Glomerular endothelial cell (primary cell): ENCODE measurements at places on chromosomes 1 and 21. TPM values are rescaled to one million over a fixed set of nuclear protein-coding genes. Genes with fewer than 3 reads are reported as not detected.
A peak's percentile ranks its signal among the peaks of the same experiment; 100 is the strongest.

DNA sequence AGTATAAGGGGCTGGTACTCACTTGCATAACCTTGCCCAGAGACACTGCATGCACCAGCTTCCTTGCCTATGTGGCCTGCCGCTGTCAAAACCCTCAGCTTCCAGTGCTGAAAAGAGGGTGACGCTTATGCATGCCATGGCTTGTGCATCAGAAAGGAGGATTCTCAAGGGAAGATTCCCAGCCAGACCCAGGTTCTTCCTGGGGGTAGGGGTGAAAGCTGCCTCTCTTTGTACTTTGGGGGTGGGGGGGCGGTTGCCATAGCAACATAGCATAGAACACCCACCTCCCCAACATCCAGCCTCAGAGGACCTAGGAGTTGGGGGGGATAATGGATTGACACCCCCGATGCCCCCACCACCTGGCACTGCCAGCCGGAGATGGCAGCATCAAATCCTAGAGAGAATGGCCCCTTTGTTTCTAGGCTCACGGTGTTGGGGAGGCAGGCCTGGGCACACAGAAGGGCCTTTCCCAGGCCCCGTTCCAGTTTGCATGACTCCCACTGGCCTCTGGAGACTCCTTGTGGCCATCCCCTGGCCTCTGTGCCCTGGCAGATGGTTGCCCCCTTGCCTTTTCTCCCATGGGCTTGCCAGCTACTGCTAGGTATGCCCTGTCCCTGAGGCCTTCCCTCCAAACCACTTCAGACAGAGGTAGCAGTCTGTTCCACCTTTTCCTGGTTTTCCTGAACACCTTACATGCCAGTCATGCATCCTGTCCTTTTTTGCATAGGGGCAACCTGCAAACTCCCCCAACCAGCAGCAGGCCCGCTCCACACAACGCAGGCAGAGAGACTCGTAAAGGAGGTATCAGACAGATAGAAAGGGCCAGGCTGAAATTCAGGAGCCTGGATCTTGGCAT lies 44.6 kb downstream of the RHBG start:
- DNase-seq = no peak

- DNase-seq = no peak
These were observed 493 bp upstream of the ELOA start for GRCh38 chr1:23742670-23743286.

GRCh38 chr1:94416901-94417727 lies 1.1 kb upstream of the ABCD3 start:
- DNase-seq = peak; percentile 22

- no peak for DNase-seq
These were observed 99.2 kb downstream of the PSMG1 start for GRCh38 chr21:39084073-39084472.

GRCh38 chr21:15027056-15027455 lies 37.7 kb downstream of the NRIP1 start:
- no peak for DNase-seq

DNA sequence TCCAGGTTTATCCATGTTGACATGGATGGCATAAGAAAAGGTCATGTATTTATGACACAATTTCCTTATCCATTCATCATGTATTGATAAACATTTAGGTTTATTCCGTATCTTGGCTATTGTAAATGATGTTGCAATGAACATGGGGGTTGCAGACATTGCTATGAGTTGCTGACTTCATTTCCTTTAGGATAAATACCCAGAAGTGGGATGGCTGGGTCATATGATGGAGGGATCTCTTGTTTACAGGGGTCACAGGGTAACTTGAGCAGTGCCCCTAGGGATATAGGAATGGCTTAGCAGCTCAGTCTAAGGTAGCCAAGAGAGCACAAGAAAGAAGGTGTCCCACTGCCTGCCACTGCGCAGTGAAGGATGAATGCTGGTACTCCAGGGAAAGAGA lies 229.6 kb upstream of the COA6 start:
- no peak for DNase-seq

- DNase-seq = no peak
These were observed 257.1 kb upstream of the GREM2 start for GRCh38 chr1:240869071-240869470.

DNA sequence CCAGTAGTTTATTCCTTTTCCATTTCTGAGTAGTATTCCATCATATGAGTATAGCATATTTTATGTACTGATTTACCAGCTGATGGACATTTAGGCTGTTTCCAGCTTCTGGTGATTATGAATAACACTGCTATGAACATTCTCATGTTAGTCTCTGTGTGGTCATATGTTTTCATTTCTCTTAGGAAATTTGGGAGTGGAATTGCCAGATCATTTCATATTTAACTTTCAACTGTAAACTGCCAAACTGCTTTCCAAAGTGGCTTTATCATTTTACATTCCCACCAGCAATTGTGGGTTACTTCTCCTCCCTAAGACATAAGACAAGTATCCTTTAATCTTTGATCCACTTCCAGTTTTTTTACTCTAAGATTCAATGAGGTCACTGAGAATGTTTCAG lies 85.7 kb upstream of the RALGPS2 start:
- no peak for DNase-seq

- no peak for DNase-seq
These were observed 2.4 kb downstream of the TSEN15 start for GRCh38 chr1:184053881-184054280.

DNA sequence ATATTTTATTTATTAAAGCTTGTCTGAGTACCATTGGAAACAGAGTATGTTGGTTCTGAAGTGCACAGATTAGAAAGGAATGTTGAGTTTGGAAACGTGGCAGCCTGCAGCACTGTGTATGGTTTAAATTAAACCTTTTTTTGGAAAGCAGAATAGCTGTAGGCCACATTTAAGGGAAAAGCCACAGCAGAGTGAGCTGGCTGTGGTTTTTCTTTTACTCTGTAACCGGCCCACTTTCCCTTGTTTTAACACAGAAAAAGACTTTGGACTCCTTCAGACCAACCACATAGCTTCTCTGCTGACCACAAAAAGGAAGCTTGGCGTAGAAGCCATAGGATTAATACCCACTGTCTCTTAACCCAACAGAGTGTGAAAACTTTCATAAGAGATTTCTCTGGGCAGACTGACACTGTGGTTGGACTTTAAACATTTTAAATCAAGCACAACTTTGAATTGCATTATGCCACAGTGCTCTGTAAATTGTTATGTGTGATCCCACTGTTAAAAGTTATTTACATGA lies 75.2 kb downstream of the NFIA start:
- DNase-seq = no peak

DNA sequence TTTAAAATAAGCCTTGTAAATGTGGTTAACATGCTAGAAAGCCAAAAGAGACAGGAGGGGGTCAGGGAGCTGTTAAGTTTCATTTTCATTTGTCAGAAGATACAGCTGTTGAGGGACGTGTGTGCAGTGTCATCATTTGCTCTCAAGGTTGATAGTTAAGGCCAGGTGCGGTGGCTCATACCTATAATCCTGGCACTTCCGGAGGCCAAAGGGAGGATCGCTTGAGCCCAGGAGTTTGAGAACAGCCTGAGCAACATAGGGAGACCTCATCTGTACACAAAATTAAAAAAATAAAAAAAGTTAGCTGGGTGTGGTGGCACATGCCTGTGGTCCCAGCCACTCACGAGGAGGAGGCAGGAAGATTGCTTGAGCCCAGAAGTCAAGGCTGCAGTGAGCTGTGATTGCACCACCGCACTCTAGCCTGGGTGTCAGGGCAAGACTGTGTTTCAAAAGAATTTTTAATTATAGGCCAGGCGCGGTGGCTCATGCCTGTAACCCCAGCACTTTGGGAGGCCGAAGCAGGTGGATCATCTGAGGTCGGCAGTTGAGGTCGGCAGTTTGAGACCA lies 22.7 kb downstream of the ZBTB8OS start:
- no peak for DNase-seq

GRCh38 chr1:54865238-54866073 lies 21.5 kb downstream of the DHCR24 start:
- DNase-seq = no peak

DNA sequence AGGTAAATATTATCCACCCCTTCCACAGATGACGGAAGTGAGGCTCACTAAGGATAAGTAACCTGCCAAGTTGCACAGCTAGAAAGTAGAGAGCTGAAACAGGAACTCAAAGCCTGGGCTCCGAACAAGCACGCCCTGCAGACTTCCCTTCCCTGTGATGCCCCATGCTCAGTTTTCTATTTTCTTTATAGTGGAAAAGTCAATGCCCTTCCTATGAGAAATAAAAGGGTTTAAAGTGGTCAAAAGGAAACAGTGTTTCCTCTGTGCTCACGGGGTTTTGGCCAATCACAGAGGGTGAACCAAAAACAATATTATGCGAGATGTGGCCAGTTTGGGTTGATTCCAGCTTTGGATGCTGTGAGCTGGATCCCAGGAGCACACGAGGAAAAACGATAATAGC lies 44.5 kb downstream of the DDR2 start:
- no peak for DNase-seq

- DNase-seq = no peak
These were observed 78.2 kb downstream of the MACF1 start for GRCh38 chr1:39282537-39283216.

- DNase-seq = no peak
These were observed 36.3 kb downstream of the NRDC start for GRCh38 chr1:51842261-51842660.

DNA sequence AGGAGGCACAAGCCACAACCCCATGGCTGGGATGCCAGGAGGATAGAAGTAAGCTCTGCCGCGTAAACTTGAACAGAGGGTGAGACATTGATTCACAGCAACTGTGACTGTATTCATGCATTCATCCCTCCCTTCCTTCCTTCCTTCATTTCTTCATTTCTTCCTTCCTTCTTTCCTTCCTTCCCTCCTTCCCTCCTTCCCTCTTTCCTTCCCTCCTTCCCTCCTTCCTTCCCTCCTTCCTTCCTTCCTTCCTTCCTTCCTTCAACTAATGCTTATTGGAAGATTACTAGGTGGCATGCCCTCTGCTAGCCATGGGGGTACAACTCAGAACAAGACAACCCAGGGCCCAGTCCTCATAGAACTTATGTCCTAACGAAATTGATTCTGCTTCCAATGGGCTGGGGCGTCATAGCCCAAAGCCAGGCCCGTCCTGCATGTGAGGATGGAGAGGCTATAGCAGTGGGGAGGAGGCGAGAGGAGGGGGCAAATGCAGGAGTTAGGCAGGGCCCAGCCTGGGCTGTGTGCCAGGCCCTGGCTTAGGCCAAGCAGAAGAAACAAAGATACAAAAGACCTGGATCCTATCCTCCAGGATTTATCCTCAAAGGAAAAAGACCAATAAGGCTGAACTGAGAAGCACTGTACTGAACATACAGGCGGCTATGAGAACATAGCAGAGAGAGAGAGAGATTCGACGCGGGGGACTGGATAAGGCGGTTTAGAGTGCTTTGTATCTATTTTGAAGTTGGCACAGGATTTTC lies 24.4 kb upstream of the PAXBP1 start:
- DNase-seq = no peak

- no peak for DNase-seq
These were observed 18.1 kb upstream of the PTPN14 start for GRCh38 chr1:214569357-214570004.

GRCh38 chr1:94095112-94095637 lies 25.8 kb downstream of the ABCA4 start:
- DNase-seq = no peak

DNA sequence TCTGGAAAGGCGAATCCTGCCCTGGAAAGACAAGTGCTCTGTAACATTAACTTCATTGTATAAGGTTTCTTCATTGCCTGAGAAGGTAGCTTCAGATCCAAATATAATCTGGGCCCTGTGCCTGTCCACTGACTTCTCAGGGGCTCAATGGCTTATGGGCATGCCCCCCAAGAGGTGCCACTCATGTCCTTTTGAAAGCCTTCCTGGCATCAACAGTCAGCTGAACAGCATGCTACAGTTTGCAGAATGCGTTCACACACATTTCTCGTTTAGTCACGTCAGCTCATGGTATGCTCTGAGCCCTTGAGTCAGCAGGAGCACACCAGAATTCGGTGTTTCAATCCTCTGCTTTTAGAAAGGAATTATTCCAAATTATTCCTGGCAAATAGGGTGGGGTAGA lies 23.8 kb downstream of the TMCC2 start:
- DNase-seq = no peak

DNA sequence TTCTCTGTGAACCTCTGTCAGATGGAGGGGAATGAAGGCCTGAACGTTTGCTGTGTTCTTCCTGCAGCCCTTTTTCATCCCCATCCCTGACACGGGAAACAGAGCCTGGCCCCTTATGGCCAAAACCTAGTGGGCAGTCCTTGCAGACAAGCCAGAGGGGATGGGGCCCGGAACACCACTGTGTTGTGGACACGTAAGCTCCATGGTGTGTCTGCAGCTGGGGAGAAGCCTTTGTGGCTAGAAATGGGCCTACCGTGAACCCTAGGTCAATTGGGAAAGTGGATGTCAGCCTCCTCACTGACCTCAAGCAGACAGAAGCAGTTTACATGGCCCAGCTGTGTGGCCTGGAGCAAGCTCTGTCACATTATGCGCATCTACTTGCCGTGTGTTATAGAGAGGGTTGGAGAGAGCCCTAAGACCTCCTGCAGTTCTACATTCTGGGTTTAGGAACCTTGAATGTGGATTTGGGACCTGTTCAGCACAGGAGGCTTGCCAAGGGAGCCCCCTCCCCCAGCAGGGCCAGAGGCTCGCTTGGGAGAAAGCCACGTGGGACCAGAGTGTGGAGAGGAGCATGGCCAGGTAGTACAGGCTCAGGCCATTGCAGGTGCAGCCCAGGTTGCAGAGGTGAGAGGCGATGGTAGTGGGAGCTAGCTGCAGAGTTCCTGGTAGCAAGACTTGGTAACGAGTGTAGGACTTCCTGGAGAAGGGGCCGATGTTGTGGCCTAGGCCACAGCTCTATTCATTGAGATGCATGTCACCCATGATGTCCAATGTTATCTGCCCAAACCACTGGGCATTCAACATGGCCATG lies 20.7 kb downstream of the PARS2 start:
- no peak for DNase-seq

The TSPAN2 gene
- total RNA-seq = 0.68 and 1.1 TPM in 2 replicates

The GJA4 gene
- 3.2 and 62.1 TPM in 2 replicates for total RNA-seq

The KIAA0040 gene
- total RNA-seq = 7.6 and 18.6 TPM in 2 replicates

The OR2T11 gene
- not detected in 2 replicates for total RNA-seq

The PROX1 gene
- total RNA-seq = 1.3 and 2.5 TPM in 2 replicates

The HEYL gene
- total RNA-seq = 0.44 and 0.82 TPM in 2 replicates

The GBP1 gene
- 24.7 and 60.4 TPM in 2 replicates for total RNA-seq

The F5 gene
- total RNA-seq = not detected in 2 replicates

The RGS5 gene
- 5.9 and 21.8 TPM in 2 replicates for total RNA-seq

The NTMT2 gene
- total RNA-seq = not detected in 2 replicates
